ENCODE measurements at places on chromosomes 13 and 19.

DNA sequence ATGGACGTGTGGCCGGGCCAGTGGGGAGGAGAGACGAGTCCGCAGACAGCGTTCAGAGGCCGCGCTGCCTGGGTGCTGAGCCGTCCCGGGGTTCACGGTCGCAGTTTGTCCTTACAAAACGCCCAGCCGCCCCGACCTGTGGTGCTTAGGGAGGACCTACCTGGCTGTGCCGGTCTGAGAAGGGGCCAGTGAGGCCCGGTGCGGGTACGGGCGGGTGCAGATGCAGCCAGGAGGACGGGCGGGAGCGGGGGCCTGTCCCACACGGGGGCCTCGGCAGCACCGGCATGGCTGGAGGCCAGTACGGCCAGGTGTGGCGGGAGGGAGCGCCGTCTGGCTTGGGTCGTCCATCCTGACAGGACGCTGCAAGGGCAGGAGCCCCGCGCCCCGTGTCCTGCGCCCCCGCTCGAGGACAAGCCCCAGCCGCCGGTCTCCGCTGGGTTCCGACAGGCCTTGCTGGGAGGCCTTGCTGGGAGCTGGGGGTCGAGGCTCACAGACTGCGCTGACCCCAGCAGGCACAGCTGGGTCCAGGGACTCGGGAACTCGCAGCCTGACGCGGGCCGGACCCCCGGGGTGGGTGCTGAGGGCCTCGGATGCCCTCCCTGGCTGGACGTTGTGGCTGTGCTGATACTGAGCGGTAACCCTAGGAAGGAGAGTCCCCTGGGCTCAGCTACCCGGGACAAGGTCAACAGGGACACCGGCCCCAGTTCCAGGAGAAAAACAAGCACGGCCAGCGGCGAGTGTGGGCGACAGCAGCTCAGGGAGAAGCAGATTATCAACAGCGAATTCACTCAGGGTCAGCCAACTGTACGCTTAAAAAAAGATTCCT lies 5.3 kb upstream of the PROZ start:
- no peak for DNase-seq

GRCh38 chr13:65217471-65217995 lies 2012.6 kb downstream of the PCDH9 start:
- DNase-seq = no peak

DNA sequence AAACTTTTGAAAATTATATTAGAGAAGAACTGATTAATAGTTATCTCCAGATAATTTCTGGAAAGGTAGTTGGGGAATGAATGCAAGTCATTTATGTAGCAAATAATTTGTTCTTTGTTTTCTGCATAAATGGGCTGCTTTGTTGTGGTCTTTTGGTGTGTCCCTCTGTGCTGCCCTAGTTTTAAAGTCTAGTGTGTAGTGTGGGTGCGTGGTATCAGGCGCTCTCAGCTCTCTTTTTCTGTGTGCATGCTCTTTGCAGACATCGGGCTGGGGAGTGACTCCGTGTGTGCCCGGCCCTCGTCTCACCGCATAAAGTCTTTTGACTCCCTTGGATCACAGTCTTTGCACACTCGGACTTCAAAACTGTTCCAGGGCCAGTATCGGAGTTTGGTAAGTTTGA lies 94.5 kb downstream of the ARHGEF7 start:
- DNase-seq = no peak

DNA sequence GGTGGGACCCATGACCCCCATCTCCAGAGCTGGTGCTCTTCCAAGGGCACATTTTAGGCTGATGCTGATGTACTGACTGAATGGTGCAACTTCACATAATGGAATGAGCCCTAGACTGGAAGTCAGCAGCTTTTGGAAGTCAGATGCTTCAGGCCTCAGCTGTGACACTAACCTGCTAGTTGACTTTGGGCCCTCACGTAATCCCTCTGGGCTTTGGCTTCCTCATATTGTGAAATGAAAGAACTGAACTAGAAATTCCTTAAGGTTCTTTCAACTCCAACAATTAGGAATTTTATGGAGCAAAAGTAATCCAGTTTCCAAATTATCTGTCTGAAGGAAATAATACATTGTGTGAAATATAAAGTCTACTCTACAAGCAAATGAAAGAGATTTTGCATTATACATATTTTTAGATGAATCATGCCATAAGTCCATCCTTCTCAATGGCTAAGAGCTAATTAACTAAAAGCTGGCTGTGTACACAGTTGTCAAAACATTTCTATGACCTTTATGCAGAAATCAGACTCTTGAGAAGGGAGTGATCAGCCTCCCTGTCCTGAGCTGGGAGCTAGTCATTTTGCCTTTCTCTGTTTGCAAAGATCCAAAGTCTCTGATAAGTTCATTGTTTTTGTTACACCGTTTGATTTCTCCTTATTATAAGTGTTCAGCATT lies 204.2 kb downstream of the DCLK1 start:
- DNase-seq = no peak

DNA sequence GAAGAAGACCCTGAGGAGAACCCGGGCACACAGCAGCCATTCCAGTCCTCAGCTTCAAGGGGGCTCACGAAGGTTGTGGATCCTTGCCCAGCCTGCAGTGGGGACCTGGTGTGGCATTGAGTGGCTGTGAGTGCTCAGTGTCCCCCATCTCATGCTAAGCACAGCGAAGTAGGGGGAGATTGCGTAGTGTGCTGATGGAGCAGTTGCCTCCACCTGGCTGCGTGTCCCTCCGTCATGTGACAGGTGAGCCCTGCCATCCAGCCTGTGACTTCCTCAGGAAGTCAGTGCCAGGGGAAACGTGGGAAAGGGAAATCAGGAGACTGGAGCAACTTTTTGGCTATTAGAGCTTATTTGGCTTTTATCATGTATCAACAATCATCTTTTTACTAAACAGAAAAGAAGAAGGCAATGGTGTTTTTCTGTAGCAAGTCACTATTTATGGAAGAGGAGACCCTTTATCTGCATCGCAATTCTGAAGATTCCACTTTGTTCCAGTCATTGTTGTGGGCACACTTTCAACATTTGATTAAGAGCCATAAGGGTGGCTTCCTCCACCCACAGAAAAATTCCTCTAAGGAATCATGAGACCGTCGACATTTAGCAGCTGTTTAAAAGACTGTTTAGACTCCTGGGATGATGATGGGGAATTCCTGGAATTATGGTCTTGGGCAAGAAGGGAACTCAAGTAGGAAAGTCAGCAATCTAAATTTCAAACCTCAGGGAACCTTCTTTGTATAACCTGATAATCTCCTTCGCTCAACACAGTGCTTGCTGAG lies 126.8 kb upstream of the SPATA13 start:
- no peak for DNase-seq

GRCh38 chr13:29562786-29563438 lies 32.6 kb downstream of the SLC7A1 start:
- no peak for DNase-seq

DNA sequence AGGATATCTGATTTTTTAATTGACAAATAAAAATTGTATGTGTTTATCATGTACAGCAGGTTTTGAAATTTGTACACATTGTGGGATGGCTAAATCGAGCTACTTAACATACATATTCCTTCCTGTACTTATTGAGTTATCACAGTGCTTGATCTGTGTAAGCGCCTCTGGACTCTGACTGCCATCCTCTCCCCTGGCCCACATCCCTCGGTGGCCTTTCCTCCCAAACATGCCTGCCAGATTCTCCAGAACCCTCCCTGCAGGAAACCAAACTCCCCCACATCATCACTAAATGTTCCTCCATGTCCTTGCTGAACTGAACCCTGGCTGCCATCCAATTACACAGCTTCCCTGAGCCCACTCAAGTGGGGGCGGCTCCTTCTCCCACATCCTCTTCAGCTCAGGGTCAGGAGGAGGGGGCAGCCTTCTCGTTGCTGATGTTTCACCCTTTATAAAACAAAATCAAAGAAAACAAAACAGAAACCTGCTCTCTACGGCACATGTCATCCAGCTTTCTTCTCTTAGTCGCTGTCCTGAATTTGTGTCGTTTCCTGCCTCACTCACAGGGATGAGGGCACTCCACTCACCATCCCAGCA lies 97.1 kb upstream of the SPATA13 start:
- DNase-seq = no peak

GRCh38 chr19:35945121-35945790 lies 9.1 kb downstream of the LRFN3 start:
- no peak for DNase-seq

- no peak for DNase-seq
Measured at GRCh38 chr13:39656325-39656677, 839 bp downstream of the COG6 start.

- no peak for DNase-seq
Measured at GRCh38 chr13:71879129-71879535, 12.1 kb upstream of the DACH1 start.

DNA sequence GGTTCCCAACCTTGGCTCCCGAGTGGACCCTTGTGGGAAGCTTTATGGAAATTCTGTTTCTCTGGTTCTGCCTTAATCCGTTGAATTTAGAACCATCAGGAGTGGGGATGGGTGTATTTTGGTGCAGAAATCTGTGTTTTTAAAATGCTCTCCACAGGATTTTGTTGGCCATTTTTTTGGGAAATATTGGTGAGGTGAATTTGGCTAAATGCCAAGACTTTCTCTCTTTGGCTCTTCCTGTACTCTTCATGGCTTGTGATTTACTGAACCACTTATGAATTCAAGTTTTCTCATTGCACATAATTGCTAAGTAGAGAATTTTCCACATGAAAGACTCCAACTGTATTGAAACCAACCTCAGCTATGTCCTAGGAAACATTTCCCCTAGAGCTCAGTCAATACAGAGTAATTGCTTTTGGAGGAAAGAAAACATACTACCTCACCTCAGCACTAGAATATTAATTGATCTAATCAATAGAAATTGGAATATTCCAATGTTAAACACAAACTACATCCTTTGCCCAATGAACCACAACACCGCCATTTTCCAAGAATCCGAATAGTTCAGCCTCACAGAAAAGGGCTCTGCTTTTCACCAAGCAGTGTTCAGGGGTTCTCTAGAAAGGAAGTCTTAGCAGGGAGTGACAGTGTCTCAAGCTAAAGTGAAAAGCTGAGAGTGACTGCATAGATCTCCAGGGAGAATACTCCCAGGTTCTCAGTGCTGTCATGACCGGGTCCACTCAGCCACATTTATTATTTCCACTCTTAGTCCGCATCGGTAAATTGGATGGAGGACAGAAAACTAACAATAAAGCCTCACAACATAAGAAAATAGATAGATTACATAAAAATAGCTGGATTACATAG lies 60.3 kb downstream of the ERCC5 start:
- DNase-seq = no peak

DNA sequence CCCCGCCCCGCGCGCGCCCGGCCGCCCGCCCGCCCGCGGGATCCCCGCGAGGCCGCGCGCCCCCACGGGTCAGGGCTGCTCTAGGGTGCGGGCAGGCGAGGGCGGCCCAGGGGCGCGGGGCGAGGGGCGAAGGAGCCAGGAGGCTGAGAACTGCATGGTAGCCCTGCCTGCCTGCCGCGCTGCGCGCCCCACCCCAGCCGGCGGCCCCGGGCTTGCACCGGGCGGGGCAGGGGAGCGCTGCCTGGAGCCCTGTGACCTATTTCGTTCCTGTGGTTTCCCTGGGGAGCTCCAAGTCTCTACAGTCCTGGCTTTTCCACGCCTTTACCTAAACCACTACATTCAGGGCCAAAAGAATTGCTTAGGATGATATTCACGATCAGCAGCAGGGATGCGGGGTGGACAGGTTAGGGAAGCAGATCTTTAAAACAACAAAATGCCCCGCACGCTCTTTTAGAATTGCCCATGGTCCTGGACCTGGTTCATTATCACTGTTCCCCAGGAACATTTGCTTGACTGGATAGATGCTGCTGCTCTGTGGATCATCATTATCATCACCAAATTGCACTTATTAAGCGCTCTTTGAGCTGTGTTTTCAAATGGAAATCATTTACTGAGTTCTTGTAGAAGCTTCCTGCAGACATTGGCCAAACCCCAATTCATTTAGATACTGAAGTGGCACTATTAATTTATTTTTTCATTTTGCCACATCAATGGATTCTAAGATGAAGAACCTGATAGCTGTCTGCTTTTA lies 421 bp upstream of the GPR12 start:
- DNase-seq = no peak

DNA sequence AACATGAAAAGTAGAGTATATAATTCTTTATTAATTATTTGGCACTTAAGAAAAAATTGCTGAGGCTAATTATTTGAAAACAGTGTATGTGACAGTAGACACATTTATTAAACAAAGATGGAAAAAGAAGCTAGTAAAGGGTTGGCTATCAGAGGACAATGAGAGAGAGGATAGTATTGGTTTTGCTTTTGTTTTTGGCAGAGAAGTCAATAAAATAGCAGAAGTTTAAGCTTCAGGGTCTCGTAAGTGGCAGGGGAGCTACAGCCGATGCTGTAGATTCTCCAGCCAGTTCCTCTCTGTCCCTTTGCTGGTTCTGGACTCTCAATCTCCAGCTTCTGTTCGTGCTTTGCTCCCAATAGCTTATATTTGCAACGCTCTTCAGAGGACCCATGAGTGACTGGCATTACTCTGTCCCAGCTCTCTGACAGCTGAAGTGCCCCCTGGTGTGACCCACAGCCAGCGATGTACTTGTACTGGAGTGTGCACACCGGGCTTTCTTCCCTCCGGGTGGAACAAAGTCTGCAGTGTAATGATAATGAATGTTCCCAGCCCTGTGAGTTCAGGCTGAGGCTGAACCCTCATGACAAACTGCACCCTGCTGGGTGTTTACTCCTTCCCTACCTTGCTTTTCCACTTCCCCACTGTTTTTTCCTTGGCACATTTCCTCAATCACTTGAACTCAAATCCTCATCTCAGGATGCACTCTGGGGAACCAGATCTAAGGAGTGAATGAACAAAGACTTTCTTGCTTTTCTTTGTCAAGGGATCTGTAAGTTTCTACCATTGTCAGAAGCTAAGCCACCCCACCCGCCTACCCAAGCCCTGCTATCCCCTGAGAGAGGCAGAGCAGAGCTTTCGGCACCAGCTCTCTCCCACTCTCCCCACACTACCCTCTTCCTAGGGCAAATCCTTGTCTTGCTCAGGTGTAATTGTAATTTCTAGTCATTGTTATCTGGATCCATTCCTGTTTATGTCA lies 254.8 kb downstream of the LHFPL6 start:
- DNase-seq = no peak

Data from GM18507 (cell line).